ENCODE measurements at places on chromosomes 12 and 14. TPM values are rescaled to one million over a fixed set of nuclear protein-coding genes. Genes with fewer than 3 reads are reported as not detected.

The FAM90A1 gene
- 0.24 TPM for total RNA-seq

The NTS gene
- 3.4 TPM for total RNA-seq

- no peak for DNase-seq
These were observed 96.2 kb downstream of the KICS2 start for GRCh38 chr12:64125913-64126312.

DNA sequence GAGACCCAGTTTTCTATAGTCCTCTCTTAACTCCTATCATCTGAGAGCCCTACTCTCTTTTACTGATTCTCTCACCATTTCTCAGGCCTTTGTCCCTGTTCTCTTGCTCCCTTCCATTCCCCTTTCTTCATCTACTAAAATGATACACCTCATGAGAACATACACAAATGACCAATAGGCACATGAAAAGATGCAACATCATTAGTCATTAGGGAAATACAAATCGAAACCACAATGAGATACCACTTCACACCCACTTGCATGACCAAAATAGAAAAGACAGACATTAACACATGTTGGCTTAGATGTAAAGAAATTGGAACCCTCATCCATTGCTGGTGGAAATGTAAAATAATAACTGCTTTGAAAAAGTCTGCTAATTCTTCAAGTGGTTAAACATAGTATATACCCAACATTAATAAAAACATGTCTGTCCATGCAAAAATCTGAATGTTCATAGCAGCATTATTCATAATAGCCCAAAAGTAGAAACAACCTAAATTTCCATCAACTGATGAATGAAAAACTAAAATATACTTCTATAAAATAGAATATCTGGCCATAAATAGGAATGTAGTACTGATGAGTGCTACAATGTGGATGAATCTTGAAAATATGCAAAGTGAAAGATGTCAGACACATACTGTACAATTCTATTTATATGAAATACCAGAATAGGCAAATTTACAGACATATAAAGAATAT is 66.0 kb downstream of the DENND5B start:
- DNase-seq = no peak

DNA sequence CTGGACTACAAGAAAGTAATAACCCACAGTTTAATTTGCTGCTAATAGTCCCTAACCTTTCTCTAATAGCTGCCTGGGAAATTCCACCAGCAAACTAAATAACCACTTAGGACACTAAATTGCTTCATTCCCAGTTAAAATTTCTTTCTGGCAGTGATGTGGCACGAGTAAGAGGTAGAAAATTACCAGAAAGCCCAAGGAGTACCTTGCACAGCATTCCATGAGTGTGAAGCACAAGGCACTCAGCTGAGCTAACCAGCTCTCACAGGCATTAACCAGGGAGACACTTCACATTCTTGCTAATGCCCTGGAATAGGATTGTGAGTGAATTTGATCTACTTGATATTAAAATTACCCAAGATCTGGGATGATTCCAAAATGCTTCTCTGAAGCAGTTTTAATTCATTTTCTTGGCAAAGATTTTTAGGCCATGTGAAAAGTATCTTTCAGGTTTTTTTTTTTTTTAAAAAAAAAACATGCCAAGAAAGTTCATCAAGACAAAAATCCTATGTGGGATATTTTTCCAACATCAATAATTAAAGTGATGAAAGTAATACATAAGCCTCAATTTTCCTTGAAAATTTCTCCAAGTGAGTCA is 29.5 kb downstream of the TSPAN8 start:
- DNase-seq = no peak

DNA sequence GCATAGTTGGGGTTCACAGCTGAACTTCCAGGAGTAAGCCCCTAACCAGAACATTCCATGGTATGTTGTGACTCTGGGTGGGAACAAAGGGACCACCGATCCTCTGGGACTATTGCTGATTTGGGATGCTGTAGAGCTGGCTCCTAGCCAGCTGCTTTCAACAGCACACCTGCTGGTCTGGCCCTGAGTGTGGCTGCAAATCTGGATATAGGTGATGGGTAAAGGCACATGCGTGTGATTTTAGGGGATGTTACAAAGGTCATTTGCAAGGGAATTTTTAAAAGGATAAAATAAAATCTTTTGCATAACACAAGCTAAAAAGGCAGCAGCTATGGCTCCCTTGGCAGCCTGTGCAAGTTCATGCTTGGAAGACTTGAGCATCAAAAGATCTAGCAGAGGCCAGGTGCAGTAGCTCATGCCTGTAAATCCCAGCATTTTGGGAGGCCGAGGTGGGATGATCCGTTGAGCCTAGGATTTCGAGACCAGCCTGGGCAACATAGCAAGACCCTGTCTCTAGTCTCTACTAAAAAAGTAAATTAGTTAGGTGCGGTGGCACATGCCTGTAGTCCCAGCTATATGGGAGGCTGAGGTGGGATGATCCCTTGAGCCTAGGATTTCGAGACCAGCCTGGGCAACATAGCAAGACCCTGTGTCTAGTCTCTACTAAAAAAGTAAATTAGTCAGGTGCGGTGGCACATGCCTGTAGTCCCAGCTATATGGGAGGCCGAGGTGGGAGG is 1.6 kb downstream of the ALDH2 start:
- no peak for DNase-seq

GRCh38 chr14:52015411-52016030 is 26.2 kb downstream of the RTRAF start:
- DNase-seq = no peak

The KRT3 gene
- 0.14 TPM for total RNA-seq

All from thymus (tissue), 14 donors.